GF-D8 (cell line): ENCODE measurements at places on chromosomes 4 and X.

GRCh38 chrX:48972220-48973164, 848 bp upstream of the KCND1 start:
- DNase-seq, result no peak

DNA sequence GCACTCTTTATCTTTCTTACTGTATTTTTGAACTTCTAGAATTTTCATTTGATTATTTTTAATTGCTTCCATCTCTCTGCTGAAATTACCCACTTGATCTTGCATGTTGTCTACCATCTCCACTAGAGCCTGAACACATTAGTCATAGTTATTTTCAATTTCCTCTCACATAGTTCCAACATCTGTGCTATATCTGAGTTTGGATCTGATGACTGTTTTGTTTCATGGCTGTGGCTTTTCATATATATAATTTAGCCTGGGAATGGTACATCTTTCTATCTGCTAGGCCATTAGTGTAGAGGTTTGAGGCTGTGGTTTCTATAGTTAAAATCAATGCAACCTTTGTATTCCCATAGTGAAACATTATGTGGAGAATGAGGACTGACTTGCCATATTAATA, 33.2 kb downstream of the NPY2R start:
- no peak for DNase-seq

DNA sequence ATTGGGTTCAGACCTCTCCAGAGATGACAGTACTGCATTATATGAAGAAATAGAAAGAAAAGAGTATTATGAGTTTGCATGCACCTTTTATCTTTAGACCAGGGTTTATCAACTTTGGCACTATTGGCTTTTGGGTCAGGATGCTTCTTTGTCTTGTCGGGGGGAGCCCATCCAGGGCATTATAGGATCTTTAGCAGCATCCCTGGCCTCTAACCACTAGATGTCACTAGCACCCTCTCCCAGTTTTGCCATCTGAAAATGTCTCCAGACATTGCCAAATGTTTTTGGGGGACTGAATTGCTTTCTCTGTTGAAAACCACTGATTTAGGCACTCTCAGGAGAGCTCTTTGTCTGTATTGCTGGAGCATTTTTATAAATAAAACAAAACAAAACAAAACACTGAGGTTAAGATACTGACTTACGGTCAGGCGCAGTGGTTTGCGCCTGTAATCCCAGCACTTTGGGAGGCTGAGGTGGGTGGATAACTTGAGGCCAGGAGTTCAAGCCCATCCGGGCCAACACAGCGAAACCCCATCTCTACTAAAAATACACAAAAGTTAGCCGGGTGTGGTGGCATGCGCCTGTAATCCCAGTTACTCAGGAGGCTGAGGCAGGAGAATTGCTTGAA, 23.6 kb downstream of the CA5B start:
- no peak for DNase-seq

DNA sequence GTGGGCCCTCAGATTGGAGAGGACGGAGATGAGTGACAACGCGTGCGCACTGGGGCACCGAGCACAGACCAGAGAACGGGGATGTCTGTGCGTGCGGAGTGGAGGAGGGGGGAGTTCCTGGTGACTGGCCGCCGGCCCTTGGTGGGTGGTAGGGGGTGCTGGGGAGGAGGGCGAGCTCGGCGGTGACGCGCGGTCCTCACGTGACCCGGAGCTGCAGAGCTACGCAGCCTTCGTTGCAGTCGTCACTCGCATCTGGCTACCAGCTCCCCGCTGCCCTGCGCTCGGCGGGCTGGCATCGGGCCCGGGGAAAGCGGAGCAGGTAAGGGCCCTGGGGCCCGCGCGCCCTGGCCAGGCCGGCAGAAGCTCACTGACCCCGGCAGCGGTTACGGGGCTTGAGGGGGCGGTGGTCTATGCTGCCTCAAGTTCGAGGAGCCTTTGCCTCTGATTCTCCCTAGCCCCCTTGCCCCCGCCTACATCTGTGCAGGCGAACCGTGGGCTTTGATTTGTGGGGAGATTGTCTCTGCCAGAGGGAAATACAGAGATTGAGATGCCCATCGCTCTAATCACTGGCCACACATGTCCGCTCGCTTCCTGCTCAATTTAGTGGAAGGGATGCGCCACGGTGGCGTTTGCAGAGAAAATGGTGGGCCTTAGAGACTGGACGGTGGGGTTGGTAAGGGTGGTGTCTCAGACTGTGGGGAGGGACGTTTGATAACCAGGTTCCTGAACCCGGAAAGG, at the start of gene ARMCX4:
TSS of gene ARMCX4 (plus strand) at position 245 of the 738 bp plus-strand sequence. CDS start 3,134 bp downstream, outside the sequence.
- no peak for DNase-seq

DNA sequence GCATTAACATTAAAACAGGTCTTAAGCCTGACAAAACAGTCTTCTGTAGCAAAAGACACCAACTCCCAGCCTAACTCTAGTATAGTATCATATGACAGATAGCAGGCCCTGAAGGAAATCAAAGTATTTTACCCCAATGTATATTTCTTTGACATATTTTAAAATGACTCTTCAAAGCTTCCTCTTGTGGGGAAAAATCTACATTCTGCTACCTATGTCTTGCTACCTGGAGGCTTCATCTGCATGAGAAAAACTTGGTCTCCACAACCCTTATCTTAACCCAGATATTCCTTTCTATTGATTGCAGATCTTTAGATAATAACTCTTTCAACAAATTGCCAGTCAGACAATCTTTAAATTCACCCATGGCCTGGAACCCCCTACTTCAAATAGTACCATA, 1620.4 kb downstream of the PCDH7 start:
- no peak for DNase-seq

DNA sequence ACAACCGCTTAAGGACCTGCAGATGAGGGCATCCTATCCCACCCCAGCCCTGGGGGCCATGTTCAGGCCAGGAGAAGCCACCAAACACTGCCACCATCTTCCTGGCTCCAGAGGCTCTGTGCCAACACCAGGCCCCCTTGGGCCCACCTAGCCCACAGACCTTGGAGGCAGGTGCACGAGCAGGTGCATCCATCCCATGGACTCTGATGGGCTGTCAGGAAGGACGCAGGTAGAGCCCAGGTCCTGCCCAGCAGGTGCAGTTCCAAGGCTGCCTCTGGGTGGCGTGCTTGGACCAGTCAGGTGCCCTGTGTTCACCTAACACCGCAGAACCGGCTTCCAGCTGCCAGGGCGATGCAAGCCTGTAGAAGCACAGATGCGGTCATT, 22.8 kb upstream of the PDE6B start:
- no peak for DNase-seq

- DNase-seq, result no peak
Observed at GRCh38 chr4:183729069-183729406, 69.9 kb downstream of the TRAPPC11 start.

DNA sequence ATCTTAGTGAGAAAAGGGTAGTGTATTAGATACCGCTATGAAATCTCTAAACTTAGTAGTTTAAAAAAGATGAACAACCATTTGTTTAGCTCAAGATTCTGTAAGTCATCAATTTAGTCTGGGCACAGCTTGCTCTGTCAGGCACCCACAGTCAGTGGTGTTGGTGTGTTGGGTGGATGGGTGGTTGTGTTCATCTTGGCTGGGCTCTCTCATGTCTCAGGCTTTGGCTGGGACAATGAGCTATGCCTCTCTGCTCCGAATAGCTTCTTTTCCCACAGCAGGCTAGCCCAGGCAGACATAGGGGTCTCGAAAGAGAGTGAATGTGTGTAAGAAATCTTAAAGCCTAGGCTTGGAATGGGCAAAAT, 127.0 kb upstream of the GATB start:
- DNase-seq, result no peak

- DNase-seq, result no peak
Observed at GRCh38 chr4:7394681-7395451, 39.9 kb downstream of the PSAPL1 start.

DNA sequence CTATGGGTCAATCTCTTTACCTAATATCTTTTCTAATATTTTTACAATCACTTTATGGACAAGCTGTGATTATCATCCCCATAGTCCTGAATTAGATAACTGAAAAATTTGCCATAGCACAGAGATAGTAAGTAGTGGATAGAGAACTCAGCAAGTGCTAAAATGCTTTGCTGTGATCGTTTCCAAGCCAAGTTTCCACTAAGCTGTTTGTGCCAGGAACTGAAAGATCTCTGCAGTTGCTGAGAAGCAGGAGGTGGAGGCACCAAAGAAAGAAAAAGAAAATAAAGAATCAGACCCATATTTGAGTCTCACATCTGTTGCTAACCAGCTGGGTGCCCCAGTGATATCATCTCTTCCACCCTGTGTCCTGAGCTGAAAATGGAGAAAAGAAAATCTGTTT, 605.6 kb upstream of the BOD1L1 start:
- no peak for DNase-seq

GRCh38 chr4:183200453-183200852, 101.4 kb downstream of the WWC2 start:
- DNase-seq, result no peak

DNA sequence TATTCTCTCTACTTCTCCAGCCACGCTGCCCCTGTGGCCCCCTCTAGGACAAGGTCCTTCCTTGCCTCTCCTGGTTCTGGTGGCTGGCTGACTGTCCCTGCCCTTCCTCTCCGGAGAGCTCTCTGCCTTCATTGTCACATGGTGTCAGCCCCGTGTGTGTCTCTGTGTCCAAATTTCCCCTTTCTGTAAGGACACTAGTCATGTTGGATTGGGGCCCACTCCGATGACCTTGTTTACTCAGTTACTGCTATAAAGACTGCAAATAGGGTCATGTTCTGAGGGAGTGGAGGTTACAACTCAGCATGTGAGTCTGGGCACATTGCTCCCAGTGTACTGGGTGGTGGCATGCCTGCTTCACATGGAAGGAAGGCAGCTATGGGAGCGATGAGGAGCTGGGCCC, 129.5 kb upstream of the PSAPL1 start:
- no peak for DNase-seq

DNA sequence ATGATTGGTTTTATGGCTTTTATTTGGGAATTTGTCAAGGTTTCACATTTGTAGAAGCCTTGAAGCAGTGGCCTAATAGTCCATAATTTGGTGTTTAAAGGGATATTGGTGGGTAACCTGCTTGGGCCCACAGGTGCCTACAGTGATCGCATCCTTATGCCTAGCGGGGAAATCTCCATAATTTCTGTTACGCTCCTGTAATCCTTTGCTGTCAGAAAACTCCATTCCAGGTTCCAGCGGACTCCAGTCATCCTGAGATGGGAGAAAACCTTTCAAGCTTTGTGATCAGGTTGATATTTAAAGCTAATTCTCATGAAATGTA, 257.0 kb upstream of the JADE1 start:
- DNase-seq, result no peak

DNA sequence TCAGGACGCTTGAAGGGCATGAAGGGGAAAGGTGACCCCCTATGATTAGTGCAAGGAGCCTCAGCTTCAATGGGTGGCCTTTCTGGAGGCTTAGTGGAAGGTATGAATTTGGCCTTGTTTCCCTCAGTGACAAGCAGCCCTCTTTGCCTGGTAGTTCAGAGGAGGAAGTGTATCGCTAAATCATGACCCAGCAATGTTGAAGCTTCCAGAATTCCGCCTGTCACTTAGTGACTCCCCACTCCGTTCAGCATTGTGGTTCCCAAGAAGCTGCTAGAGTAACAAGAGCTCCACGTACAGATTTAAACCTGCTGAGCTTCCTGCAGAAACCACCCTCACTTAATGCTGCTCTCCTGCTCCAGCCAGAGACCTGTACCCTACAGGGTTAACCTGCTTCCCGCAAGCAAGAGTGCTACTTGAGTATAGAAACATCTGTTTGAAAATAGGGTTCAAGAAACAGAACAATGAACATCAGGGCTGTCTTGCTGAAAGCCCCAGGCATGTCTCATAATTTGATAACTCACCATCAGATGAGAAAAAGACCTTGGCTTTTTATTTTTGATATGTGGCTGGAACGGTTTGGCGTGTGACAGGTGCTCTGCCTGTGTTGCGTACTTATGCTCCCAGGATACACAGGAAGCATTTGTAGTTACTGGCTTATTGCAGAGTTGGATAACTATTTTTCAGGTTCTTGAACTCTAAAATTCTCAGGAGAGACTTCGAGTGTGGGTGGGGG, 105.2 kb downstream of the UCHL1 start:
- DNase-seq, result no peak

DNA sequence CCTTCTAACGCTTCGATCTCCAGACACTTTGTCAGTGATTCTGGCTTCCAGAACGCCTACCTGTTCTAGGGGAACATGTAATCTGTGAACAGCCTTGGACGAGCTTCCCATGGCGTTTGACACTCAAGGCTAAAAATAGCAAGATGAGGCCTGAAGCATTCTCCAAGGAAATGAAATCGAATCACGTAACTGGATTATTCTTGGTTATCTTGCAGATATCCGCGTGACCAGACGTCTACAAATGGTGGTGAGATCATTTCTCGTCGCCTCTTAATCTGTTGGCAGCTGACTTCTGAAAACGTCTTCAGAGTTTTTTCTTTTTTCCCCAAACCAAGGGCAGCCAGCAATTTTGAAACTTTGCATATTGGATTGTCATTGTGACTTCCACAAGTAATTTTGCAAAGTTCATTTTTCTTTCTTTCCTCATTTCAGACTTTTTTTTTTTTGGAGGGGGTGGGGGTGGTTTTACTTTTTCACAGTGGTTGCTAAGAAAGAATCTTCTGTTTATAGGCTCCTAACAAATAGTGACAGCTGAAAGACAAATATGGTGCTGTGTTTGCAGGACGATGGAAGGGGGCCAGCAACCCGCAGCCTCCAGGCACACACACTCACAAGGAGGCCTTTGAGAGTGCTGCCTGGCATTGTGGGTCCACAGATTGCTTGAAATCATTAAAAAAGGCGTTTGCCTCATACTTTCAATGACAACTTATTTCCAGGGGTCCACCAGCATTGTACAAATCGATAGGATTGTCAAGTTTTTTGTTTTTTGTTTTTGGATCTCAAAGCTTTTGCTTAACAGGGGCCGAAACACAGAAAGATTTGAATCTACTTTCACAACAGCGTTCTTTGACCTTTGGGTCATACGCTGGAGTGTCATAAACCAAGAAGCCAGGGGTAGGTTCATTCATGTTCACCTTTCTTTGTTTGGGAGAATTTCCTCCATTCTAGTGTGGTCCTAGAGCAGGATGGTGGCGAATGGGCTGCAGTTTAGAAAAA, 32.4 kb upstream of the PDLIM3 start:
- no peak for DNase-seq

GRCh38 chr4:170662250-170662649, 572.5 kb upstream of the AADAT start:
- no peak for DNase-seq

GRCh38 chr4:159221280-159221679, 118.4 kb downstream of the RAPGEF2 start:
- no peak for DNase-seq

GRCh38 chr4:156101571-156101970, 147.9 kb upstream of the CTSO start:
- DNase-seq, result no peak

GRCh38 chr4:8876982-8877779, 5.5 kb upstream of the HMX1 start:
- no peak for DNase-seq

DNA sequence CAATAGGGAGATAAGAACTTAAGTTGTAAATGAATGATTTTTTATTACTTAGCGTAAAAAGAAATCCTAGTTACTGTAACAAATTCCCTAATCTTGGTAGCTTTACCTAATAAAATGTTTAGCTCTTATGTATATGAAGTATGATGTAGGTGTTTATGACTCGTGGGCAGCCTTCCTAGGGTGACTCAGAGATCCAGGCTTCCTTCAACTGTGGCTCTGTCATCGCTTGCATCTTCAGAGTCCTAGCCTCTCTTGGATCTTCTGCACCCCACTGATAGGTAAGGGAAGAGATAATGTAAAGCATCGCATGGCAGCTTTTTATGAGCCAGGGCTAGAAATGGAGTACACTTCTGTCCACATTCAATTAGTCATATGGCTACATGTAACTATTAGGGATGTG, 165.6 kb upstream of the GLRA2 start:
- no peak for DNase-seq

GRCh38 chr4:26003056-26003455, 89.0 kb downstream of the SMIM20 start:
- DNase-seq, result no peak

GRCh38 chr4:77044461-77045150, 31.2 kb downstream of the CCNI start:
- no peak for DNase-seq
